ENCODE measurements at places on chromosomes 3 and 15. TPM values are rescaled to one million over a fixed set of nuclear protein-coding genes. Genes with fewer than 3 reads are reported as not detected.

Gene TMC3
- not detected for total RNA-seq

- DNase-seq = no peak
Observed at GRCh38 chr3:112740835-112741234, 99.9 kb upstream of the CCDC80 start.

GRCh38 chr15:67163180-67163579 is 91.3 kb downstream of the AAGAB start:
- DNase-seq = no peak

DNA sequence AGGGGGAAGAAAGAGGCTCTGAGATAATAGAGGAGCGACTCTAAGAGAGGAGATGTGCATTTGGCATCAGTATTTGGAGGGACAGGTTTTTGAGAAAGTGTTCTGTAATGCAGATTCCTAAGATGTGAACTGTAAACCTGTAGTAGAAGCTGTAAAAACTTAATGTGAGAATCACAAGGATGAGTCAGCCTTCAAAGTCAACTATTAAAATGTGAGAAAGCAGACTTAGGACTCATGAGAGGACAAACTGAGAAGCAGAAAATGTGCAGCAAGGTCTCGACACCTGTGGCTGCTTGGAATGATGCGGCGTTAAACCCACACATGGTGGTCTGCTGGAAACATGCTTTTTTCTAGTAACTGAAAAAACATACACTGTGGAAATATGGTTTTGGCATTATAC is 36.0 kb downstream of the USP13 start:
- DNase-seq = no peak

DNA sequence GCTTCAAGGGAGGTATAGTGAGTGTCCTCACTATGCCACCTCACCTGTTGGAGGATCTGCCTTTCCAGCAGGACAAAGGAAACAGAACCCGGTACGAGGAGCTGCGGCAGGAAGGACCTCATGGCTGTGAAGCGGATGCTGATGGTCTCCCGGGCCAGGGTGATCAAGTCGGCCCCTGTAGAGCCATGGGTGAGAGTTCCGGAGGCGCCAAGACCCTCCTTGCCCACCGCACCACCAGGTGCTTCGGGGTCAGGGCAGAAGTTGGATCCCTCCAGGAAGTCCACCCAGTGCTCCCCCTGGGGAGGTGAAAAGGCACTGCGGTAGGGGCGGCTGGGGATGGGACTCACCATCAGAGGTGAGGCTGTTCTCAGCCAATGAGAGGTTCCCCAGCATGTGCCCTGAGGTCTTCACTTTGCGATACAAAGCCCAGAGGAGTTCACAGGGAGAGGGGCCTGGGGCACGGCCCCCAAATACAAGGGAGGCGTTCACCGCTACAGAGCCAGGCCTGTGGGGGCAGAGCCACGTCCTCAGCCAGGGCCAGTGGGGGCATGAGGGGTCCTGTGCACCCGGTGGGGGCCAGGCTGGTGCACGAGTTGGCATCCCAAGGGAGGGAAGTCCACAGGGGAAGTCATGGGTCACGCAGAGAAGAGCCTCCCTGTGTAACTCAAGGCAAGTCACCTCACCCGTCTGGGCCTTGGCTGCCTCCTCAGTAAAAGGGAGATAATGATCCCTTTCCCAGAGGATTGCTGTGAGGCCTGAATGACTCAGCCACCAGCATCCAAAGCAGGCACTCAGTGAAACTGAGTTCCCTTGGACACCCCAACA is 27.7 kb downstream of the C15orf39 start:
- DNase-seq = no peak

GRCh38 chr3:151175952-151176351 is 27.1 kb downstream of the GPR171 start:
- no peak for DNase-seq

DNA sequence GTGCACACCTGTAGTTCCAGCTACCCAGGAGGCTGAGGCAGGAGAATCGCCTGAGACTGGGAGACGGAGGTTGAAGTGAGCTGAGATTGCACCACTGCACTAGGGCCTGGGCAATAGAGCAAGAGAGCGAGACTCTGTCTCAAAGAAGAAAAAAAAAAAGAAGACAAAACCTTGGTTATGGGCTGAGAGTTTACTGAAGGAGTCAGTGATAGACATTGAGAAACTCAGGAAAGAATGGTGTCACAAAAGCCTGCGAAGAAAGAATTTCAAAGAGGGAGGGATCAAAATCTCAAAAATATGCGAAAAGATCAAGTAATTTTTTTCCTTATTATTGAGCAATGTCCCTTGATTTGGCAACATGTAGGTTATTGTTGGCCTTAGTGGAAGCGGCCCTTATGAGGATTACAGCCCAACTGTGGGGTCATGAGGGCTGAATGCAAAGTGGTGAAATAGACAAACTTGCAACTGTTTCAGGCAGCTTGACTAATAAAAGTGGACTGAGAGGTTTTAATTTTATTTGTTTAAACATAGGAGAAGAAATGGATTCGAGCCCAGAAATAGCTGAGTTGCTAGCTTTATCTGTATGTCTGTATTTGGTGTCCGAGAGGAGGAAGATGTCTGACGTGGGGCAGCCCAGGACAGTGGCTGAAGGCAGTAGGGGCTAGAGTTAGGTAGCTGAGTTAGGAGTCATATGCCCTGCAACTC is 18.8 kb upstream of the CELF6 start:
- no peak for DNase-seq
